H1 (cell line): ENCODE measurements at places on chromosomes 6 and 20.

DNA sequence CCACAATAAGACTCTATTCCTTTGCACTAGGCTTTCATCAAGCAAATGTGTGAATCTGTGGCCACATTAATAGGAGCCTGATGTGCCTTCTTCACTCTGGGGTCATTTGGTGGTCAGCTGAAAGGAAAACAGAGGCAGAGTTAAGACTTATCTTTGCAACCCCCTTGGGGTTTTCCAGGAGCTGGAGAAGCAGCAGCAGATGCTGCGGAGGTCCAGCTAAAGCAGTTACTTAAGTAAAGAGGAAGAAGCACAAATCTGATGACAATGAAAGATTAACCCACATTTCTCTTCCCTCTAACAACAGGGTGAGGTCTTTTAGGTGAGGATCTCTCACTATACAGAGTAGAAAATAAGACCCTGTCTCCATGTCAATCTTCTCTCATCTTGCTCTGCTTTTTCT, 45.4 kb upstream of the QKI start:
- DNase-seq = no peak
- H3K4me3 ChIP-seq = no peak overlapping the region
- no peaks in the 10 kb centered on the region for H3K27me3 ChIP-seq
- no peak overlapping the region for H3K27ac ChIP-seq
- H3K36me3 ChIP-seq = no peaks in the 10 kb centered on the region

DNA sequence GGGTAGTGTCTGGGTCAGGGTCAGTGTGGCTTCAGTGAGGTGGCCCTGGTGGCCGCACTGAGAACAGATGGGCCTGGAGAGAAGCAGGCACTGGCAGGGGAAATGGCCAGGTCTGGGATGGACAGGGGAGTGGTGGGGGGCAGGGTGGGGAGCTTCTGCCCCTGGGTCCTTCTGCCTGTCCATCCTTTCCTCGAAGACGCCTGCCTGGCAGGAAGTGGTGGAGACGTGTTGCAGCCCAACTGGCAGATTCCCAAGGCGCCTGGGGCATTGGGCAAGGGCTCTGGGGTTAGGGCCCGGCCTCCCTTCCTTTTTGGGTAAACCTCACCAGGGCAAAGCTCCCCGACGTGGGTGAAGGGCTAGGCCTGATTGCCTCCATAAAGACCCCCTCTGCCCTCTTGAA, 10.4 kb downstream of the SRC start:
- H3K27ac ChIP-seq = no peak overlapping the region
- no peaks in the 10 kb centered on the region for H3K36me3 ChIP-seq
- DNase-seq = no peak
- H3K4me1 ChIP-seq = no peaks in the 10 kb centered on the region
- no peaks in the 10 kb centered on the region for H3K27me3 ChIP-seq

DNA sequence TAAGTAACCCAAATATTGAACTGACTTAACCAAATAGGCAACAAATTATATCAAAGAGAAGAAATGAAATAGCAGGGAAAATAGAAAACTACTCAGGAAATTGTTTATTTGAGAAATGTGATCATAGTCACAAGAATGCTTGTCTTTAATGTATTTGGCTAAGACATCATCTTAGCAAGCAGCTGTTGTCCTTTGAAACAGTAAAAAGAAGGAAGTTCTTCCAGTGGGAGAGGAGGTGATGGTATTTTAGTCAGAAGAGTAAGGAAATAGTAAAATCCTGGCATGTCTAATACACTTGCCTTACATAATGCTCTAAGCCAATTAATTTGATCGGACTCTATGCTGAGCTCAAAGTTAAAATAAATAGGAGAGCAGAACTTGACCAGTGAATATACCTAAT, 126.5 kb downstream of the EPM2A start:
- no peak overlapping the region for H3K27ac ChIP-seq
- H3K4me1 ChIP-seq = no peaks in the 10 kb centered on the region
- no peak overlapping the region for H3K4me3 ChIP-seq
- DNase-seq = no peak
- no peaks in the 10 kb centered on the region for H3K36me3 ChIP-seq

GRCh38 chr6:13290335-13290734, 38.0 kb downstream of the TBC1D7 start:
- no peak overlapping the region for H3K4me3 ChIP-seq
- no peaks in the 10 kb centered on the region for H3K27me3 ChIP-seq
- DNase-seq = no peak

DNA sequence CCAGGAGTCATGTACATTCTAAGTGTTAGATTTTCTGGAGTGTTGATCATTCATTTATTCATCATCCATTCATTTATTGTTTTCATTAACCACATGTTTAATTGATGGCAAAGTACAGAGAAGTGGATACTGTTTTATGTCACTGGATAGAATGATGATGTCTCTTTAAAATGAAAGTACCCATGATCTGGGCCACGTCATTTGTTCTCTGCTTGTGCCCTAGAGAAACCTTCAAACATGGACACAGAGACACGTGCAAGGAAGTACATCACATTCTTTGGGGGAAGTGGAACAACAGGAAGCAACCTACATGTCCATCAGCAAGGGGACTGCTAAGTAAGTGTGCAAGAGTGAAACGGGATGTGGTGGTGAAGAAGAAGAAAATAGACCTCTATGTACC, 75.8 kb upstream of the TSHZ2 start:
- DNase-seq = no peak
- H3K27ac ChIP-seq = no peak overlapping the region
- no peaks in the 10 kb centered on the region for H3K36me3 ChIP-seq
- H3K4me3 ChIP-seq = no peak overlapping the region
